ENCODE measurements at places on chromosomes 3 and 15.

- DNase-seq = no peak
Observed at GRCh38 chr3:157237886-157238285, 77.9 kb upstream of the CCNL1 start.

DNA sequence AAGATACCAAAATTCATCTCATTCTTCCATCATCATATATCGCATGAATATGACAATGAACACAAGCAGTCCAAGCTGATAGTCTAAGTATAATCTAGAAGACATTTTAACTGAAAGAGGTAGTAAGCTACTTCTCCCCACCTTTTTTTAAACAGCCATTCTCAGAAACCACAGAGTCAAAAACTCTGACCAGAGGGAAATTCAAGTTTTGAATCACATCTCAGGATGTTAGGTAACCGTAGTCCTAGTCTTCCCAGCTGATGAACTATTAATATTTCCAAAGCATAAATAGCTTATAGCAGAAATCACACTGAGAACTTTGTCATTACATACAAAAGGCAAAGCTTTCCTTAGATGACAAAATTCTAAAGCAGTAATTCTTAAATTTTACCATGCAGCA, 25.8 kb downstream of the NPTN start:
- no peak for DNase-seq

GRCh38 chr3:185733980-185734724, 90.7 kb downstream of the IGF2BP2 start:
- DNase-seq = peak; percentile 88

DNA sequence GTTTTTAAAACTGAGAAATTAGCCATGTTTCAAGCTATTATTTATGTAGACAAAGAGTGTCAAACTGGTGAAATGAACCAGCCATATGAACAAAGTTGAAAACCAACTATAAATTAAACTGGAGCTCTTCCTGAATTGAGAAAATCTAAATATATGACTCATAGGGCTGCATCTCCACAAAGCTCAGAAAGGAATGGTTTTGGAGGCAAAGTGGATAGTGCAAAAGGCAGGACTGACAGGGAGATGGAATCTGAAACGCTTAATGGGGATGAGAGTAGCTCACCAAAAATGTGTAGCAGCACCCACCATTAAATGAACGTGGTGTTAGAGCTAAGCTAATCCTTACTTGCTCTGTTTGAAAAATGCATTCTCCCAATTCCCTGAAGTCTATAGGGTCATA, 1066.0 kb downstream of the AGBL1 start:
- DNase-seq = no peak

GRCh38 chr3:149992416-149993058, 21.8 kb upstream of the PFN2 start:
- peak; percentile 38 for DNase-seq
